ENCODE measurements at places on chromosomes 1 and 21. TPM values are rescaled to one million over a fixed set of nuclear protein-coding genes. Genes with fewer than 3 reads are reported as not detected.

GRCh38 chr21:33157303-33157702 is 72.4 kb upstream of the IFNAR2 start:
- H3K27ac ChIP-seq = no peak overlapping the region
- H3K4me1 ChIP-seq = no peaks in the 10 kb centered on the region
- DNase-seq = no peak
- H3K4me3 ChIP-seq = no peak overlapping the region
- peaks cover 17% of the 10 kb centered on the region for H3K27me3 ChIP-seq

- H3K27ac ChIP-seq = no peak overlapping the region
- no peaks in the 10 kb centered on the region for H3K27me3 ChIP-seq
- no peak overlapping the region for H3K4me3 ChIP-seq
- H3K36me3 ChIP-seq = peaks cover 16% of the 10 kb centered on the region
- DNase-seq = no peak
These were observed 35.1 kb upstream of the LRRC39 start for GRCh38 chr1:100213141-100213540.

DNA sequence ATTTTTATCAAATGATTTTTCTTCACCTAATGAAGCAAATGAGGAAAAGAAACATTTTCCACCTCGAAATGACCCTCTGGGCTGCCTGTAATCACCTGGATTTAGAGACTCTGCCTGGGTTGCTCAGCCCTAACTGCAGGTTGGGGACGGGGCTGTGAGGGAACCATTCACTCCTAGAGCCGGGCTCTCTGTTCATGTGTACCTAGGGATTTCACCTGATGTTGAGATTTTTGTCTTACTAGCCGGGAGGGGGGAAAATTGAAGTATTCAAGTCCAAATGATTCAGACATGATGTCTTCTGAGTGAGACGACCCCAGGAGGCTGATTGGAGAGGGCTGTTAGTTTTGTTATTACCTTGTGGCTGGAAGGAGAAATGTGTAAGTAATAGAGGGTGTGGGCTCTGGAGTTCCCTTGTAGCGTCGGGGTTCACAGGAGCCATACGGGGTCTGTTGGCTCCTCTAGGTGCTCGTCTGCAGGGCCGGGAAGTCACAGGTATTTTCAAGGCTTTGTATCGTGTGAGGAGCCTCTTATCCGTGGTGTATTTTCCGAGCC is 42.3 kb upstream of the PWP2 start:
- DNase-seq = no peak
- peaks cover 8% of the 10 kb centered on the region for H3K36me3 ChIP-seq
- H3K4me1 ChIP-seq = no peaks in the 10 kb centered on the region
- H3K27ac ChIP-seq = no peak overlapping the region
- no peak overlapping the region for H3K4me3 ChIP-seq
- H3K27me3 ChIP-seq = no peaks in the 10 kb centered on the region

- H3K27me3 ChIP-seq = no peaks in the 10 kb centered on the region
- H3K36me3 ChIP-seq = 0 out of 2 replicates have a peak, but pooled peaks cover 2% of the 10 kb centered on the region
- peak within 1 kb of the TSS; percentile 76 for H3K4me3 ChIP-seq
- peak within 1 kb of the TSS; percentile 84 for H3K27ac ChIP-seq
These were observed at the start of gene F3 for GRCh38 chr1:94541246-94542087. Gene F3 (minus strand): TSS chr1:94541759. CDS start chr1:94541636, 123 bp downstream.

DNA sequence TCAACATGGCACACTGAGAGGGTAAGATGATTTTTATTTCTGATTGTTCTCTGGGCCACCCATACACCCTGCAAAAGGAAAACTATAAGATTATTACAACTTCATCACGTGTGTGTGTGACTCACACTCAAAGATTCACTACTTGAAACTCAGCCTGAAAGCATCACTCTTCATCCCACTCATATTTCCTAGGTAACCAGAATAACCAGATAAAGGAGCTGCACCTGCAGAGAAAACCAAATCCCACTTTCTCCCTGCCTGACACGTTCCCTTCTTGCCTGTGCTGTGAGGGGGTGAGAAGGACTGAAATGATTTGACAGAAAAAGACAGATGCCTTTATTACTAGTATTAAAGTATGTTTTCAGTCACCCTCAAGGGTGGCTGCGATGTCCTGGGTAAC is 131.6 kb downstream of the TGFBR3 start:
- H3K27me3 ChIP-seq = no peaks in the 10 kb centered on the region
- H3K4me1 ChIP-seq = no peaks in the 10 kb centered on the region
- no peaks in the 10 kb centered on the region for H3K36me3 ChIP-seq
- no peak overlapping the region for H3K27ac ChIP-seq
- H3K4me3 ChIP-seq = no peak overlapping the region

Gene PCSK9
- 39.6 TPM for total RNA-seq

Measured in HCT116 (cell line).